ENCODE measurements at places on chromosomes 13 and 19.

GRCh38 chr19:57664269-57665127 is 4.2 kb upstream of the ZSCAN4 start:
- no peak for DNase-seq

DNA sequence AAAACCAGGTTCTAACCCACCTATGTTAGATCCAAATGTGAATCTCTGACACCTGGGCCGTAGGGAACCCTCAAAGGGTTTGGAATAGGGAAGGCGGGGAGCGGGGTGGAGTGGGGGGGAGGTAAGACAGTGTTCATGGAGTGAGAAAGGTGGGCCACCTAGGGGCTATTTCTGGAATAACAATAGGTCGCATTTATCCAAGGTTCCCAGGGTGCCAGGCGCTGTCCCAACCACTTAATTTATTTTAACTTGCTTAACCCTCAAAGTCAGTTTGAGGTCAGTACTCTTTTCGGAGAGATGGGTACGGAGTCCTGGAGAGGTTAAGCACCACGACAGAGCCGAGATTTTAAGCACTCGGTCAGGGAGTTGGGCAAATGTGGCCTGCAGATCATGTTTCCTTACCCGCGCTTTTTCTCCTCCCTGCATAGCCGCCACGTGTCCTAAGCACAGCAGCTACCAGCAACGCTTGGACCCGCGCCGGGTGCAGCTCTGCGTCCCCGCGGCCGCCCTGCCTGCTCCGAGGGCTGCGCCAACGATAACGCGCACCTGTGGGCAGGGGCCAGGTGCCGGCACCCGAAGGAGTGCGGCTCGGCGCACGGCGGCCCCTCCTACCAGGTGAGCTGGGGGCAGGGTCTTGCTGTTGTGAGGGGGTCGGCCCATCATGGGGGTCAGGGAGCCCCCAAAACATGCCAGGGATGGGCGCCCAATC is 25.0 kb upstream of the FXYD3 start:
- peak; percentile 63 for DNase-seq

DNA sequence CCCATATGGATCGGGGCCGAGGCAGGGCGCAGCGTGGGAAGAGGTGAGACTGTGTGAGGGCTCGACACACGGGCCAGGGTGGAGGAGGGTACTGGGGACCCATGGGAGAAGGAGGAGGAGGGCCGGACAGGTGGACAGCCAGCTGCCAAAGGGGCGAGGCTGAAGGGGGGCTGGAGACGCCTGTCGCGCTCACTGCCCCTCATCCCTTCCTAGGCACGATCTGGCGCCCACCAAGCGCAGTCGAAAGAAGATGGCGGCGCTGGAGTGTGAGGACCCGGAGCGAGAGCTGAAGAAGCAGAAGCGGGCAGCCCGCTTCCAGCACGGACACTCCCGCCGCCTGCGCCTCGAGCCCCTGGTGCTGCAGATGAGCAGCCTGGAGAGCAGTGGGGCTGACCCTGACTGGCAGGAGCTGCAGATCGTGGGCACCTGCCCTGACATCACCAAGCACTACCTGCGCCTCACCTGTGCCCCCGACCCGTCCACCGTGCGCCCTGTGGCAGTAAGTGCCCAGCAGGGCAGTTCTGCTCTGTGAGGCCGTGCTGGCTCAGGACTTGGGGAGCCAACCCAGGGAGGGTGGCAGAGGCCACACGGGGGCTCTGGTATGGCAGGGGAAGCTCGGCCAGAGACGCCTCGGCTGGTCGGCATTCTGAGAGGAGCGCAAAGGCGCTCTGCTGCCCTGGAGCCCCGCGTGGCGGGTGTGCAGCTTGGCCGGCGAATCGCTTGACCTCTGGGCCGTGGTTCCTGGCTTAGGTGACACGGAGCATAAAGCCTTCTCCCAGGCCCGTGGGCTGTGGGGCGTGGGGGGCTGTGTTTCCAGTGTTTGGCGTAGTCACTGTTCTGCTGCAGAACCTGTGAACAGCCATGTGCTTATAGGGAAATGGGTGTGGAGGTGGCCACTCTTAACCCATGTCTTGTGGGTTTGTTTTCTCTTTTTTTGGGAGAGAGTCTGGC is 6.9 kb downstream of the LENG9 start:
- DNase-seq = no peak

GRCh38 chr13:27053902-27054595 is 117.6 kb downstream of the USP12 start:
- no peak for DNase-seq

GRCh38 chr19:532561-533363 is 1.2 kb downstream of the CDC34 start:
- DNase-seq = no peak

DNA sequence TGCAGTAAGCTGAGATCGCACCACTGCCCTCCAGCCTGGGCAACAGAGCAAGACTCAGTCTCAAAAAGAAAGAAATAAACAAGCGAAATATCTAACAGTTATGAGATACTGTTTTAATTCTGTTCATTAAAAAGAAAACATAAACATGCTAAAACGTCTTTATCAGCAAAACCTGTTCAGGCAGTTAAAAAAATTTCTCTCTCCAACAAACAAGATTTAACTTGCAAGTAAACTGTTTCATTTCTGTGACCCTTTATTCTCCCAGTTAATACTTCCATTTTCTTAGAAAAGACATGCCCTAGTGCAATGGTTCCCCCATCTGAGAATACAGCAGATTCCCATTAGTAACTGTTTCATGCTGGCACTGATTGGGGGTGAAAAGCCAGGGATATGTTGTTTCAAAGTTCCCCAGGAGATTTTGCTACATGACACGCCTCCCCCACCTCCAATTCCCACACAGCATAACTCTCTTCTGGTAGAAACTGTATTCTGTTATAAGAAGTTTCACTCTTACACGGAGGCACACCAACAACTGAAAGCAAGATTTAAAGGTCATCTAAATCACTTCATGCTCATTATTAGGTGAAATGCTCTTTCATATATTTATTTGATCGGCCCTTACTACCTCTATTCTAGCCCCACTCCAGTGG is 24.4 kb downstream of the ELF1 start:
- no peak for DNase-seq

All from GM12892 (cell line).